AG09309 (cell line): ENCODE measurements at places on chromosomes 11 and 22.

- DNase-seq, result no peak
These were observed 193.6 kb downstream of the CWF19L2 start for GRCh38 chr11:107263844-107264563.

GRCh38 chr11:65794570-65795510 is 8.0 kb downstream of the OVOL1 start:
- DNase-seq, result no peak

DNA sequence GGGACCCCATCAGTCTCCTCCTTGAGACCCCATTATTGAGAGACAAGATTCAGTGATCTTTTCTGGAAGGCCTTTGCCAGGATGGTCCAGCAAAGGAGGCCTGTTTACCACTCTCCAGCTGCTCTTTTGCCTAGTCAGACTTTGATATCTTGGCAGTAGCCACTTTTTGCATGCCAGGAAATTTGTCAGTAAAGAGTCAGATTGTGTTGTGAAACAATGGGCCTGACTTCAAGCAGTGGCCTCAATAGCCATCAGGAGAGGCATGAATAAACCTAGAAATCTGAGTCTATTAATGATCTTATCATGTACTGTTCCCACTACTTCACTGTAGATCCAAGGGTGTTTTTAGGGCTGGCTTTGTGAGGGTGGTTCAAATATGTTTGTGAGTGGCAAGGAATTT is 479.4 kb downstream of the JRKL start:
- no peak for DNase-seq

- DNase-seq, result no peak
These were observed 135.8 kb downstream of the TRIM44 start for GRCh38 chr11:35798423-35798822.

DNA sequence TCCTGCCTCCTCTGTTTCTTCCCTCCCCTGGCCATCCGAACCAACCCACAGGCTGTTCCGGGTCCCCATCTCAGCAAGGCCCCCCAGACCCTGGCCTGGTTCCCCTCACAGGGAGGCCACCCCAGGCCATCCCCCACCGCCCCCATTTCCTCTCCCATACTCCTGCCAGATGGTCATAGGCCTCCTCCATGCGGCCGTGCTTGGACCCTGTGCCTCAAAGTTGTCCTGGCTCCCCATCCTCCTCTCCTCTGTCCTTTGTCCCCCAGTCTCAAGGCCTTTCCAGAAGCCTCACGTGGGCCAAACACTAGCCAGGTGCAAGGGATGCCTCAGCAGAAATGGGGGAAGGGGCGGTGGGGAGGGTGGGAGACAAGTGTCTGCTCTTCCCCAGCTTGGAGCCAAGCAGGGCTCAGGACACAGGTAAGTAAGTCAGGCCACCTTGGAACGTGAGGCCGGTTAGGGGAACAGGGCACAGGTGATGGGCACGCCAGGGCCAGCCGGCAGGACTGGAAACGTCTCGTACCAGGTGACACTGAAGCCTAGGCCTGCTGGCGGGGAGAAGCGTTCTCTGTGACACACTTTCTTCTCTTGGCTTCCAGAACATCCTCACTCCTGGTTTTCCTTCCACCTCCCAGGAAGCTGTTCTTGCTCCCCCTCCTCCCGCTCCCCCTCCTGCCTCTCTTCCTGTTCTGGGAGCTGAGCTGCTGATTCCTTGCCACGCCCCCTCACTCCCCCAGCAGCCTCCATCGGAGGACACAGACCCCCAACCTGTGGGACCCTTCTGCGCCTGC is 31.5 kb upstream of the SLC22A12 start:
- DNase-seq, result no peak
